ENCODE measurements at places on chromosomes 12 and 14.

DNA sequence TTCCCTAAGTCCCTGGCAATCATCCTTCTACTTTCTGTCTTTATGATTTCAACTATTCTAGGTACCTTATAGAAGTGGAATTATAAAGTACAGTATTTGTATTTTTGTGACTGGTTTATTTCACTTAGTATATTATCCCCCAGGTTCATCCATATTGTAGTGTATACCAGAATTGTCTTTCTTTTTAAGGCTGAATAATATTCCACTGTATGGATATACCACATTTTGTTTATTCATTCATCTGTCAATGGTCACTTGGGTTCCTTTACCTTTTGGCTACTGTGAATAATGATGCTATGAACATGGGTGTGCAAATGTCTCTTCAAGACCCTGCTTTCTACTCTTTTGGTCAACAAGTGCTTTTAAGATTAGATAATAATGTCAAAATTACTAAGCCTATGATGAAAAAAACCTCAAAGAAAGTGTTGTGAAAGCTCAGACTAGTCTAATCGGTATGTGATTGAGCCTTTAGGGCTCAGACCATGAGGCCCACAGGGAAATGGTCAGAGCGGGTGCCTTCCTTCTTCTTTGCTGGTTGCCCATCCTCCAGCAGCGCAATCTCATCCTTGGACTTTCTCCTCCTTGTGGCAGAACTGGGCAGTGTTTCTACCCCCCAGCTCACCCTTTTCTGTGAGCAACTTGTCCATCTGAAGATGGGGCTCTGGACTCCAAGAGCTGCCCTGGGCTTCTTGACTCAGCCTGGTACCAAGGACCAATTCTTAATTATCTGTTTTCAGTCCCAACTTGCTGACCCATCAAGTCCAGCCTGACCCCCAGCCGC, 105.4 kb downstream of the TTC8 start:
- DNase-seq: no peak

- no peak for DNase-seq
Measured at GRCh38 chr12:80861641-80862378, 75.9 kb downstream of the LIN7A start.

- no peak for DNase-seq
Measured at GRCh38 chr14:50012644-50013043, 103.7 kb downstream of the VCPKMT start.

- no peak for DNase-seq
Measured at GRCh38 chr12:25253371-25254068, 2.8 kb upstream of the KRAS start.

DNA sequence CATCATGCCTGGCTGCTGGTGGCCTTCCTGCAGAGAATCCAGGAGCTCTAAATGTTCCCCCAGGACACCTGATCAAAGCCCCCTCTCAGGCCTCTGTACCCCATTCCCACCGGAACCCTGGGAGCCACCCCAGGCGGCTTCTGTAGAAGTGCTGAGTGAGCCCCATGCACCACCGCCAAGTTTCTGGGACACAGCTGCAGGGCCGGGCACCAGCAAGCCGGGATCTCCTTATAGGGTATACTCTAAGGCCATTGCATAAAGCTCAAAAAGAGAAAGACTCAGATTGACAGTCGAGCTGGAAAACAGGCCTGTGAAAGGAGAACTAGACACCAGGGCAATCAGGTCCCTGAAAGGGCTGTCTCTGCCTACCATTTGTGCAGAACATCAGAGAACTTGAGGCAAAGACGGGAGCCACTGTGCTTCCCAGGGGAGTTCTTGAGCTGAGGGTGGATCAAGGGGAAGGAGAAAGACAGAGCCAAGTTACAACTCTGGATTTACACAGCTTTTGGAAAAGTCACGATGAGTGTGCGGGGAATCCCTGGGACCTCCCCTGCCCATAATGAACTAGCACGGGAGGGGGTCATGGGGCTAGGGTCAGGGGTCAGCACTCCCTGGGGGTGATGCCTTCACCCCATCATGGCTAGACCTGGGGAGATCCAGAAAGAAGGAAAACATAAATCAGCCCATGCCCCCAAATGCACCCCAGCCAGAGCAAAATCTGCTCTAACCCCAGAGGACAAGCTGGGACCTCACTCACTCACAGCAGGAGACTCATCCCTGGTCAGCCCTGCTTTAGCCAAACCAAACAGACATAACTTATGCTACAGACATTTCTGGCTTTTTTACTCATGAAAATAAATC, 51.1 kb downstream of the ITPK1 start:
- peak; percentile 53 for DNase-seq

DNA sequence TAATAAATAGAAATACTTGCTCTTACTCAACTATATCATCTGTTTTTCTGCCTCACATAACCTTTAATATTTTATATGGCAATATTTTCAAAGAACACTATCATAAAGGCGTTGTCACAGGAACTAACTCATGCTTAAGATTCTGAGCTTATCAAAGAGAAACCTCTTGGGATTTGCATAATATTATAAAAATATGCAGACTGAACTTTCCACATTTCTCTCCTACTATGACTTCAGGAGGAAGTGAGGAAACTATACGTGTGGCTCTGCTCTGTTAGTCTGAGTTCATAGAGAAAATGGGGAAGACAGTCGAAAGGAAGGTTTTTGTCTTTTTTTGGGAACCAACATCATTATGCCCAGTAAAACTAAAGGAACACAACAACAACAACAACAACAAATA, 124.7 kb downstream of the GARIN6 start:
- DNase-seq: no peak

DNA sequence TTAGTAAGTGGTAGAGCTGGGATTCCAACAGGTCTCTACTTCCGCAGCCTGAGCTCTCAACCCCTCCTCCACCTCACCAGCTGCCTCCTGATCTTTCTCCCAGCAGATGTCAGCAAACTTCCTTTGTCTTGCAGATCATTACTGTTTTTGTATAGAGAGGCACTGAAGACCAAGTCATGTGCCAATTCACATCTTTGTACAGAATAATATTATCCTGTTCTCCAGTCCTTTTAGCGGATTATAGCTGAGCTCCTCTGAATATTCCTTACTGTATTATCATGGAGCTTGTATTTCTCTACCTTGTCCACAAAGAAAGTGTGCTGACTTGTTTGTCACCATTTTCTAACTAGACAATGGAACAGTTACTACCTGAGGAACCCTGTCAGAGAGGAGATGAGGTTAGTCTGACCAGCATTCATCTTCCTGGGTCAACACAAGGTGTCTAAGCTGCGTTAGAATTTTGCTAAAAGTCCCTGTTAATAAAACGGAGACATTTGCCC, 142.3 kb upstream of the ARHGAP5 start:
- peak; percentile 24 for DNase-seq

DNA sequence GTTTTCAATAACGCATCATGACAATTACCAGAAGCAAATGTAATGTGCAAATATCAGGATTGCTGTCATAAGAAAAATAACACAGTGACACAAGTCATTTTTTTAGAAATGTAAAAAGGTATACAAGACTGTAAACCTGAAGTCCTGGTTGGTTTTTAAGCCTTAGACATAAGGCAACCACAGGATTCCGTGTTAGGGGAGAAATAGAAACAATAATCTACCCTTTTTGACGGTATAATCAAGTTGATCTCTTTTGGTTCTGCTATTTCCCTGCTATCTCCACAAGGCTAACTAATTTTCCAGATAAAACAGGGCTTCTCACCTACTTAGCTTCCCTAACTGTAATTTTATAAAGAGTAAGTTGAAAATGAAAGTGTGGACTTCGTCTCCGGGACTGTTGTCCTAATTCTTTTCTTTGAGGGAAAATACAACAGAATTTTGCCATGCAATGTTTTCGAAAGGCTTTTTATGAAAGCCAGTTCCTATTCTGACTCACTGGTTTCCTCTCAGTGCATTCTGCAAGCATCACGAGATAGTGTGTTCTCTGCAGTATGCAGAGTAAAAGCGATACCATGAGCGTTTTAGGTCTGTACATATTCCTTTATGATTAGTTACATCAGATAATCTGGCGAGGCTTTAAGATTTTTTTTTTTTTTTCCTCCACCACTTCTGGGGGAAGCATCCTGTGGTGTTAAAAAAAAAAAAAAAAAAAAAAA, 10.6 kb downstream of the MYO1H start:
- DNase-seq: no peak

DNA sequence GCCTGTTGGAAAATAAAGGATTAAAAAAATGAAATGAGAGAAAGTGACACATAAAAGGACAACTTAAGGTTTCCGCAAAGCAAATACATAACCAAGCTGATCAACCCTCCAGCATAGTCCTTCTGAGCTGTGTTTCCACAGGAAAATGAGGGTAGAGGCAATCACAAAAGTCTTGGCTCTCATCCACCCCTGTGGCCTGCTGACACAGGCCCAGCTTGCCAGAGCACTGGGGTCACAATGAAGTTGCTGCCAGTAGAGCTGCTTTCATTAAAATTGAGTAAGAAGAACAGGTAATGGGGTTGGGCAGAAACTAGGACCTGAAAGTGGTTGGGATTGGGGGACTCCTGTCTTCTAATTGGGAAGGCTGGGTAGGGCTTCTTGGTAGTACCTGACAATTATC, 65.9 kb downstream of the RERG start:
- no peak for DNase-seq

DNA sequence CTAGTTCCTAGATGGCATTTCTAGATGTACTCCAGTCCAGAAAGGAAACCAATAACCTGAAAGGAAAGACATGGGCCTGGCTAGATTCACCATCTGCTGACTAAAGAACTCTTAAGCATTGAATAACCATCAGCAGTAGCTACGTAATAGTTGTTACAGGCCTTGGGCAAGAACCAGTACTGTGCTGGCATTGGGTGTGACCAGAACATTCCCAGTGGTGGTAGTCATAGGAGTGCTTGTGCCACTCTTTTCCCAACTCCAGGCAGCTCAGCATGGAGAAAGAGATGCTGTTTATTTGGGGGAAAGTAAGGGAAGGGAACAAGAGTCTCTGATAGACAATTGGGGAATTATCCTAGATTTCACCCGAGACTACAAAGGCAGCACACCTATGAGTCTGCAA, 333.3 kb downstream of the SLC16A7 start:
- no peak for DNase-seq

GRCh38 chr14:64987438-64987767, 708 bp downstream of the FNTB start:
- DNase-seq: no peak

- DNase-seq: no peak
Measured at GRCh38 chr14:24309538-24310264, at the start of gene LTB4R2. Gene LTB4R2 (plus strand): TSS chr14:24310140. CDS start chr14:24310665, 525 bp downstream.

- DNase-seq: no peak
Measured at GRCh38 chr14:64733321-64733720, 29.1 kb downstream of the PLEKHG3 start.

DNA sequence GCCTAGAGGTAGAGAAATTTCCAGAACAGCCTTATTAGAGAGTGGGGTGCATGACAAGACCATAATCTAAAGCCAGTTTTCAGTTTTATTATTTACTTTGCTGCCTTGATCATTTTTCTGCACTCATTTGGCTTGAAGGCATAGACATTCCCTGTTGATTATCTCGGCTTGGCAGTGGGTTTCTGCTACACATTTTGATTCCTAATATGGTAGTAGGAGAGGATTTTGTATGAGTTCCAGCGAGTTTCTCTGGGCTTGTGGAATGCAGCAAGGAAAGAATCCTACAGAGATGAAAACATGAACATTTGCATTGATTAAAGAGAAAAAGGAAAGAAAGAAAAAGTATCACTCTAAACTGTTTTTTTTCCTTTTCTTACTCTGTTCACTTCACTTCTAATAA, 281.2 kb downstream of the PAWR start:
- no peak for DNase-seq

GRCh38 chr12:108679106-108679681, 45.5 kb upstream of the SELPLG start:
- no peak for DNase-seq

GRCh38 chr12:67701121-67701520, 52.6 kb downstream of the DYRK2 start:
- no peak for DNase-seq

- DNase-seq: no peak
Measured at GRCh38 chr14:64119980-64120379, 174.2 kb downstream of the ESR2 start.

- DNase-seq: no peak
Measured at GRCh38 chr12:7351177-7351576, 47.3 kb downstream of the ACSM4 start.

- no peak for DNase-seq
Measured at GRCh38 chr12:6635856-6636531, at the start of gene LPAR5. Gene LPAR5 (minus strand): TSS chr12:6635959. CDS start chr12:6621248, 14,711 bp downstream.

DNA sequence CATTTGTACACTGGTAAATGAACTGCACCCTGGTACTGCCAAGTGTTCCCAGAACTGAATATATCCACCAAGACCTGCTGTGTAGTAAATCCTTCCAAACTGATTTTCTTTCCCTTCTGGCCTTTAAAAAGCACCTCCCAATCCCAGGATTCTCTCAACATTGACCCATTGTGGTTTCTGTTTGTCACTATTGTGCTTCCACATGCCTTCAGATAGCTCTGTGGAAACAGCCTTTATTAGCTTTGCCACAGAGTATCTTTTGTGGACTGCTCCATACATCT, 949 bp upstream of the KIF21A start:
- no peak for DNase-seq

DNA sequence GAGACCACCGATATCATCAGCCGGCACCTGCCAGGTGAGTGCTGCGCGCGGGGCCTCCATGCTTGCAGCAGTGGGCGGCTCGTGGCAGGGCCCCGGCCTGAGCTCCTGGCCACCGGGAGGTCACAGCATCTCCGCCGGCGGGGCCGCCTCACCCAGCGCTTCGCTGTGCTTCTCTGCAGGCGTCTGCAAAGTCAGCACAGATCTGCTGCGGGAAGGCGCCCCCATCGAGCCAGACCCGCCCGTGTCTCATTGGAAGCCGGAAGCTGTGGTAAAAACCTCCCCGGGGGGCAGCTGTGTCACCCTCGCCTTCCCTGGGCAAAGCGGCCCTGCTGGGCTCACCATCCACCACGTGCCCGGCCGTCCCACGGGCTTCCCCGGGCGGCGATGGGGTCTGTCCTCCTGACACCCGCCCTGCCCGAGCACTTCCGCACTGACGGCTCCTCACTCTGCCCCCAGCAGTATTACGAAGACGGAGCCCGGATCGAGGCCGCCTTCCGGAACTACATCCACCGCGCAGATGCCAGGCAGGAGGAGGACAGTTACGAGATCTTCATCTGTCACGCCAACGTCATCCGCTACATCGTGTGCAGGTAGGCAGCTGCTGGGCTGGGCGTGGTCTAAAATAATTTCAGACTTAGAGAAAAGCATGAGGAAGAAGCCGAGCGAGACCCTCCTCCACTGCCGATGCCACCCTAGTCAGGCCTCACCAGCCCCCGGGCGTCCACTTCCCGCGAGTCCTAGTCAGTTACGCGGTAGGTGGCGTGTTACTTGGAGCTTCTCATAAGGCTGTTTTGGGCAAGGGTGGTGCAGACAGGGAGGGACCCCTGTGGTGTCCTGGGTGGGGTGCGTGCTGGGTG, 7.1 kb downstream of the PGAM5 start:
- no peak for DNase-seq

DNA sequence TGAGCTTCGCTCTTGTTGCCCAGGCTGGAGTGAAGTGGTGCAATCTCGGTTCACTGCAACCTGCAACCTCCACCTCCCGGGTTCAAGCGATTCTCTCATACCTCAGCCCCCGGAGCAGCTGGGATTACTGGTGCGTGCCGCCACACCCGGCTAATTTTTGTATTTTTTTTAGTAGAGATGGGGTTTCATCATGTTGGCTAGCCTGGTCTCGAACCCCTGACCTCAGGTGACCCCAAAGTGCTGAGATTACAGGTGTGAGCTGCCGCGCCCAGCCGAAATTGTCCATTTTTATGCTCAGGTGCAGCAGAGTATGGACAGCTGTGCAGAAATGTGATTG, 19.2 kb upstream of the CYP46A1 start:
- DNase-seq: no peak
